T1000 (cell line): ENCODE measurements at places on chromosomes 11 and 22.

- DNase-seq = no peak
These were observed 56.8 kb downstream of the CD6 start for GRCh38 chr11:61028135-61028729.

DNA sequence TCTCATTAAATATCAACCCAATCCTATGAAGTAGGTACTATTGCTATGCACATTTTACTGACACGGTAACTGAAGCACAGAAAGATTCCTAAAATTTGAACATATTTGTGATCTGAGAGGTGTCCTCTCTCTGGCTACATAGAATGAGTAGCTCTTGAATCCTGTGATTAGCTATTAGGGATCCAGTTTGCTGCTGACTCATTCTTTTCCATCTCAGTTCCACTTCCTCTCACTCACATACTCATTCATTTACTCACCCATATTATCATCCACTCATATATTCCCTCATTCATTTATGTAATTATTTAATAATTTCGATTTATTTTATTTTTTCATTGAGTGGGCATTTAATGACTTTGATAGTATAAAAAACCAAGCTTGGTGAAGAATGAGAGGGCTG is 42.7 kb downstream of the OR5B17 start:
- DNase-seq = no peak

GRCh38 chr11:102293873-102294601 is 23.2 kb upstream of the BIRC3 start:
- DNase-seq = no peak

DNA sequence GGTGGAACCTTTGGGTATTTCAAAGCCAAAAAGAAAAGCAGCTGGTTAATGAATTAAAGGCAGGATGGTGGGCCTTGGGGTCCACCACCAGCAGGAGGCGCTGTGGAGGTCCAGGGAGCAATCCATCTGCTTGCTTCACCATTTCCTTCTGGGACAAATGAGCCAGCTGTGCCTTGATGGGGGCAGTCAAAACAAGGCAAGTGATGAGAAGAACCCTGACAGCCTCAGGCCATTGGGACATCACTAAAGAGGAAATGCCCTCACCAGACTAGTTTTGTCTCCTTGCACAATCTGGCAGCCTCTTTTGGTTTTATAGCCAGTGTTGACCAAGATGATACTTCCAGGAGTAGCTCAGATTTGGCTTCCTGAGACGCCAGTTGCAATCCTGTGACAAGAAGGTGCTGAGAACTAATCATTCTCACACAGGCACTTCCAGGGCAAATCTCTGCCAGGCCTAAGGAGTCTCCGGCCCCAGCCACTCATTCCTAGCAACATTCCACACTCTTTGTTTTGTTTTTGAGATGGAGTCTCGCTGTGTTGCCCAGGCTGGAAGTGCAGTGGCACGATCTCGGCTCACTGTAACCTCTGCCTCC is 38.2 kb upstream of the WEE1 start:
- DNase-seq = no peak

GRCh38 chr11:50246183-50246582 is 213.5 kb downstream of the OR4C45 start:
- no peak for DNase-seq

GRCh38 chr11:101401245-101401644 is 182.6 kb downstream of the TRPC6 start:
- no peak for DNase-seq

GRCh38 chr11:110525883-110526282 is 96.1 kb downstream of the FDX1 start:
- no peak for DNase-seq

DNA sequence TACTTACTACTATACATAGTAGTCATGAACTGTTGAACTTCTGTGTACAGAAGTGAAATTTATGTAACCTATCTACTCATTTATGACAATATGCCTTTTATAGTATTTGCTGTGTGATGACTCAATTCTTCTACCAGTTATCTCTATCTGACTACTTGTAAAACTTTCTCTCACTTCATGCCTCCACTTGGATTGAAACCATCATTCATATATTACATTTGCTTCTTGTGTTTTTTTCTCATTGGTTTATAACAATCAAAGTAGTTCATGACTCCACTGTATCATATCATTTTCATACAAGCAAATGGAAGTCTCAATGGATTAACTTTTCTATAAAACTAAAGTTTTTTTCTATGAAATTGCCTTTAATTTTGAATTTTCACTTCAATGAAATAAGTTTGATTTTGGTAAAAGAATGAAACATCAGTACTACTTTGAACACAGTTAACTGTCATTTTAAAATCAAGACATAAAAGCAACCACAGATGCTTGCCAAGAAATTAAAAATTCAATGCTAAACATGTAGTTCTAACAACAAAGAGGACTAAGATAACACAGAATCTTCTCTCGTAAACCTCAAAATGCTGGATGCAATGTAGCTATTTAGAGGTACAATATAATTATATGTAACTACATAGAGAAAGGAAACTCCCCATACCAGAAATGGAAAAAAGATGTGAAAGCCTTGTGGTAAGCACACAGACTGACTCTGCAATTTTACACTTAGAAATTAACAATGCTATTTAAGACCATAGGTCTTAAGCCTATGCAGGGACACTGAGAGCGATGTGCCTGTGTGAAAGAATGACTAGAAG is 27.6 kb upstream of the EXPH5 start:
- DNase-seq = no peak

GRCh38 chr22:18110194-18110953 is at the start of gene TUBA8:
Gene TUBA8, plus strand, starts transcription at chr22:18110809. Its CDS starts 57 bp downstream, at chr22:18110866.
- no peak for DNase-seq
